ENCODE measurements at places on chromosomes 3 and 15.

GRCh38 chr3:77931255-77932009 lies 891.5 kb downstream of the ROBO2 start:
- no peak for DNase-seq

- no peak for DNase-seq
These were observed 108.4 kb downstream of the SERPINI1 start for GRCh38 chr3:167843886-167844285.

GRCh38 chr3:42764115-42764514 lies 8.9 kb downstream of the CCDC13 start:
- DNase-seq, result no peak

DNA sequence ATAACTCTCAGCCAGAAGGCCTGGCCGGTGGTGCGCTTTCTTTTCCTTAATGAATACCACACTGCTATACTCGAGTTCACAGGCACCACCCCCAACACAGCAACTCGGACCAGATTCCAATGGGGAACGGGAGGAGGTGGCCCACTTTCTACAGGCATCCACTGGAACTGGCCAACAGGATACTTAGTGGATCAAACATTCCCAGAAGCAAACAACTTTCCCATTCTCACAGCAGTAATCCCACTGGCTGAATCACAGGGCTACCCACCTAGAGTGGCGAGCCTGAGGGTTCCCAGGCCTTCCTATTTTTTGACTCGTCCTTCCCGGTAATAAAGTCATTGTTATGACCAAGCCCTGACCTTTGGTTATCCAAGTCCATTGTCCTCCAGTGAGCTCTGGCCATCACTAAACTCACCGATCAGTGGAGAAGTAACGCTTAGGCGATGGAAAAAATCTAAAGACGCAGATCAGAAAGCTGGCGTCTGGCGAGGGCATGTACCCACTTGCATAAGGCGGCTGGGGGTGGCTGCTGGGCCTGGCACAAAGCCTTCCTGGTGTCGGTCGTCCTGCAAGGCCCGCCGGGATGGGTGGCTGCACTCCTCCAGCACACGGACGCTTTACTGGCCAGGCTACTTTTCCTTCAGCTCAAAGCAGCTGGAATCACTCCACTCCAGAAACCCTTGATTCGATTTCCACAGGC lies 1.2 kb downstream of the EOGT start:
- DNase-seq, result peak; percentile 72

- DNase-seq, result no peak
These were observed 399.0 kb upstream of the KCNMB2 start for GRCh38 chr3:178137206-178137605.
